Naive thymus-derived CD8-positive, alpha-beta T cell (primary cell): ENCODE measurements at places on chromosomes 7 and 10. TPM values are rescaled to one million over a fixed set of nuclear protein-coding genes. Genes with fewer than 3 reads are reported as not detected.
A peak's percentile ranks its signal among the peaks of the same experiment; 100 is the strongest.

DNA sequence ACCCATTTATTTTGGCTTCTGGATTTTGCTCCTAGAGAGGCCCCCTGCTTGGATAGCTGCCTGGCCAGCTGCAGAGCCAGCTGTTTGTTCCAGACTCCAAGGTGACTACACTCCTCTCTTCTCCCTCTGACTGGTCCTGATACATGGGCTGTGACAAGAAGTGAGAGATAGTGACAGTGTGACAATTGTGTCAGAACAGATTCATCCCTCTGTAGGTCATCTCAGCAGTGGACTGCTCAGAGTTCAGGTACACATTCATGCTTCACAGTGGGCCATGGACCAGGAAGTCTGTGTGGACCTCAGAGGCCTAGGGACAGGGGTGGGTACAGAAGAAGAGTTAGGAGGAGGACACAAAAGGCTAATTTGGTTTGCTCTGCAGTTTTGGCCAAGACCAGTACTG, 188.2 kb upstream of the MKLN1 start:
- H3K4me3 ChIP-seq = no peak overlapping the region
- H3K4me1 ChIP-seq = no peaks in the 10 kb centered on the region
- no peaks in the 10 kb centered on the region for H3K27me3 ChIP-seq
- no peak for DNase-seq
- no peak overlapping the region for H3K27ac ChIP-seq

DNA sequence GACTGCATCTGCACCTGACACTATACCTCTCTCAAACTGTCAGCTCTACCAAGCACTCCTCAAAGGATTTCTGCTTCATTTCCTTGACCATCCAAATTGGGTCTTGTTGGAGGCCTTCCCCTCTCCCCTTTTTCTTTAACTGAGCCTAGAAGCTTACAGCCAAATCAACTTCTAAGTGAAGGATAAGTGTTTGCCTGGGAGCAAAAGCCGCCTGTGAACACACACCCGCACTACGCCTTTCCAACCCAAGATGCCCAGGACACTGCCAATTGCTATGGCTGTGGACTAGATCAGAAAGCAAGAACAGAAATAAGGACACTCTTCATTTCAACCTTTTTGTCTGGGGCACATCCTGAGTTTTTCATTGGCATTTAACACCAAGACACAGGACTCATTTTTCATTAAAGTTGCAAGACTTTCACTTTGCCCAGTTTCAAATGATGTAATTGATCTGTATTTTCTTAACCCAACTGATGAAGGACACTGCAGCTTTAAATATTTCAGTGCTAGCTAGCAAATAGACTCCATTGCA, 52.8 kb downstream of the CPEB3 start:
- peak overlapping the region; percentile 84 for H3K4me3 ChIP-seq
- no peak for DNase-seq
- no peak overlapping the region for H3K27ac ChIP-seq
- peaks cover 1% of the 10 kb centered on the region for H3K36me3 ChIP-seq

GRCh38 chr7:44658979-44659378, 52.6 kb downstream of the OGDH start:
- no peak for DNase-seq
- H3K36me3 ChIP-seq = peaks cover 79% of the 10 kb centered on the region

GRCh38 chr10:102148275-102148674, 3.9 kb upstream of the NOLC1 start:
- peak overlapping the region; percentile 35 for H3K27ac ChIP-seq
- no peak overlapping the region for H3K4me3 ChIP-seq

DNA sequence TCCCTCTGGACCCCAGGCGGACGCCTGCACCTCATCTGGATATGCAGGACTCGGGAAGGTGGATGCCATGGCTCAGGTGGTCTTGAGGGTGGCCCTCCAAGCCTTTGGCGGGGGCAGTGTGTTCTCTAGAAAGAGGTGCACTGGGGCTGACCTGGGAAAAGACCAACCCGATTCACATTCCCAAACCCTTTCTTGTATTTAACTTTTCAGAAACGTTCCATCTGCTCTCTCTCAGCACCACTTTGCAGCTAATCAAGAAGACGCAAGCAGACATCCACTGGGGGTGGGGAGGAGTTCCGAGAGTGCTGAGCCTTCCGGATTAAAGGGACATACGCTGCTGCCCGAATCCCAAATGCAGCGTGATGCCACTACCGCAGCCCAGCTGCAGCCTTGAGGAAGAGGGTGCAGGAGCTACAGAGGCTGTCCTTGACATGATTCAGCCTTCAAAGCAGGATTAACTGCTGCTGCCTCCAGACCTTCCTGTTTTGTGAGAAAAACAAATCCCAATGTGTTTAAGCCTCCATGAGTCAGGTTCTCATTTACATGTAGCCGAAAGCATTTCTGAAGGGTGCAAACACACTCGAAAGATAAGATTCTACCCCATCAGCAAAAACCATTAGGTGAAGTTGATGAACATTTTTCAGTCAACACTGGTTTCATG, 39.9 kb downstream of the RBM17 start:
- no peak for DNase-seq
- peaks cover 22% of the 10 kb centered on the region for H3K4me1 ChIP-seq
- no peak overlapping the region for H3K27ac ChIP-seq
- no peaks in the 10 kb centered on the region for H3K36me3 ChIP-seq

DNA sequence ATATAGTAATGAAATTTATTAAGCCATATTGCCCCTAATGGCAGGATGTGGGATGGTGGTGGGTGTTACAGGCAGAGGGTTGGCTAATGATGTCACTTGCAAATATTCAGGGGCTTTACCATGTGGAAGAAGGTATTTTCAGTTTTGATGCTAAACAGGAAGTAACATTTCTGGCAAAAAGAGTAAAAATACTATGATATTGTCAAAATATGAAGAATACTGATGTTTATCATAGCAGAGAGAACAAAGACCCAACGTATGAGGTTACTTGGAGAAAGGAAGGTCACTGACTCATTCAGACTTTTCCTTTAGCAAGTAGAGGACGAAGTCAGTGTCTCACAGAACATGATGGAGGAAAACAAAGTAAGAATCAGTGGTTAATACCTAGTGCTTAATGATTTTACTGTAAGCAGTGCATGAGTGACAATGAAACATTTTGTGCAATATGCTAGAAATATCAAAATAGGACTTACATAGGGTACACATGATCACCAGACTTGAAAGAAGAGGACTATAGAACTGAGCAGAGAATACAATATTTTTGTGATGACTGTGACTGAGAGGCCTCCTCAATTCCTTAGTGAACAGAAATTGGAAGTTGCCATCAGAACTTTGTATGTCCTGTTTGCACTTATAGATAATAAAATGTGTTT, 89.7 kb upstream of the STEAP4 start:
- DNase-seq = no peak
- H3K27me3 ChIP-seq = peaks cover 3% of the 10 kb centered on the region
- no peak overlapping the region for H3K27ac ChIP-seq
- H3K36me3 ChIP-seq = no peaks in the 10 kb centered on the region

GRCh38 chr10:133048926-133049325, 38.8 kb upstream of the ADGRA1 start:
- no peaks in the 10 kb centered on the region for H3K4me1 ChIP-seq
- no peaks in the 10 kb centered on the region for H3K27me3 ChIP-seq
- H3K4me3 ChIP-seq = no peak overlapping the region
- no peak overlapping the region for H3K27ac ChIP-seq
- DNase-seq = no peak

DNA sequence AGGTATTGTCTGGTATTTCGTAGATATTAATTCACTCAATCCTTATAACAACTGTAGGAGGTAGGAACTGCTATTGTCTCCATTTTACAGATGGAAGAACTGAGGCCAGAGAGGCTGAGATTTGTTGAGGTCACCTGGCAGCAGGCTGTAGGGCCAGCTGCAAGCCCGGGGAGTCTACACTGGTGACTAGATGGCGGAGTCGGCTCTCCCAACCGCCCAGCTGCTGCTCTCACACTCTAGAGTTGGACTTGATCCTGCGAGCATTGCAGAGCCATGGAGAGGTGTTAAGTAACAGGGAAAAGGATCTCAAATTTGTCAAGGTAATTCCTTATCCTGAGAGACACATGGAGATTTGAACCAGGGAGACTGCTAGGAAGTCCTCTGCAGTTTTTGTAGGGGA, 124.1 kb downstream of the CAMK1D start:
- no peak overlapping the region for H3K27ac ChIP-seq
- DNase-seq = no peak
- no peak overlapping the region for H3K4me3 ChIP-seq
- peaks cover 25% of the 10 kb centered on the region for H3K4me1 ChIP-seq
- no peaks in the 10 kb centered on the region for H3K27me3 ChIP-seq

- H3K4me3 ChIP-seq = no peak overlapping the region
- DNase-seq = no peak
- no peaks in the 10 kb centered on the region for H3K36me3 ChIP-seq
- H3K4me1 ChIP-seq = no peaks in the 10 kb centered on the region
- peaks cover 24% of the 10 kb centered on the region for H3K27me3 ChIP-seq
Measured at GRCh38 chr7:26900251-26900650, 35.9 kb upstream of the SKAP2 start.

- H3K36me3 ChIP-seq = no peaks in the 10 kb centered on the region
- peaks cover 7% of the 10 kb centered on the region for H3K4me1 ChIP-seq
- no peak for DNase-seq
- H3K4me3 ChIP-seq = no peak overlapping the region
Measured at GRCh38 chr7:23287612-23288011, 11.5 kb upstream of the MALSU1 start.

DNA sequence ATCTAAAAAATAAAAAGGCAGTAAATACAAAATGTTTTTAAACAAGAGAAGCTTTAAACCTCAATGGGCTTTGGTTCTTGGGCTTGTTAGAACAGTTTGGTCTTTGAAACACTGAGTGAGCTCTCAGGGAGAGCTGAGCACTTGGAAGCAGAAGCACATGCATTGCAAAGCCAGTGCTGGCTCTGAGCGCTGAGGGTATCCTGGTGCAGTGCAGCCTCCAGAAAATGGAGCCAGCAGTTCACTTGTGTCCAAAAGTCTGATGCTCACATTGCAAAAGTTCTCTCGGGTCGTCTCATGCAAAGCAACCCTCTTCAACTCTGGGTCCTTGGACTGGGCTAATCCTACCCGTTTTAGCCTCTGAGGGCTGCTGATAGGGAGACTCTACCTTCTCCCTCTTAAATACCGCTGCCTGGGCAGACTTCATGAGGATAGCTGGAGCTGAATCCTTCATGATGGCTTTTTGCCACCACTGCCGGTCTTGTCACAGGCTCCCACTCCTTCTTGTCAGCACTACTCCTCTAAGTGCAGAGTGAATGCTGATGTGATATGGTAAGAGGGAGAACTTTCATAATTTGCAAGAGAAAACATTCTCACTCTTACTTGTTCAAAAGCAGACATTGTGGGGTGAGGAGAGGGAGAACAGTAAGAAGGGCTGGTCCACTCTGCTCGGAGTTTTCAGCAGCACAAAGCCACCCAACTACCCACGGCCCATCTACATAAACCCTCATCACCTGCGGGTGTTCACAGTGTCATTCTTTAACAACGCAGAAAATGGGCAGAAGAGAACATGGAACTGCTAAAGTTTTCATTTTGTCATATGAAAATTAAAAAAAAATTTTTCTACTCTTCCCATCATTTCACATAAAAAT, 42.2 kb upstream of the BMPER start:
- H3K4me1 ChIP-seq = no peaks in the 10 kb centered on the region
- no peaks in the 10 kb centered on the region for H3K36me3 ChIP-seq

The CD36 gene
- 0.73 TPM for polyA plus RNA-seq

The CPA2 gene
- polyA plus RNA-seq = not detected

The ZNF488 gene
- polyA plus RNA-seq = not detected

The PRPS1L1 gene
- polyA plus RNA-seq = not detected
